T1000 (cell line): ENCODE measurements at places on chromosomes 6 and 20.

DNA sequence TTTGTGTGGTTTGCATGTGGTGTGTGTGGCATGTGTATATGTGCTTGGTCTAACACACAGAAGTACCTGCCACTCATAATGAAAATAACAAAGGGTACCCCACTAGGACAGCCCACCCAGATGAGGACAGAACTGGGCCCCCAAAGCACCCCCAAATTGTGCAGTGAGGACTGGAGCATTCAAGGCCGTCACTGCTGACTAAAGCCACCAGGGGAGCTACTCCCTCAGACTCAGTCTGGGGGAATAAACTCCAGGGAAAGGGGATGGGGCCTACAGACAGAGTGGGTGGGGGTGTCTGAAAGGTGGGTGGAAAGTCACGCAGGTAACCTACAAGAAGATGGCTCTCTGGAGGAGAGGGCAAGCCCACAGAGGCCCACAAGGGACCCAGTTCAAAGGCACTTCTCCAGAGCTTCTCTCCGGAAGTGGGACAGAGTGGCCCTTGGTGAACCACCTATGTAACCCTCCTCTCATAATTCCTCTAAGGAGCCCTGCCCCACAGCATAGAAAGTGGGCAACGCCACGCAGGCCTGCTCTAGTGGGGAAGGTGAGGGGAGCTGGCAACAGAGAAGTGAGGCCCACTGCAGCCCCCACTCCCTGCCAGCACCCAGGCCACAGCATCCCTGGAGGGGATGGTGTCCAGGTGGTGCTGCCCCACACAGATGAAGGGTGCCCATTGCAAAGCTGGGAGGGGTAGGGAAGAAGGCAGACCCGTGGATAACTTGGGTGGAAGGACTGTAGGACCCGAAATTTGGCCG is 122.8 kb upstream of the MAFB start:
- DNase-seq: no peak

GRCh38 chr6:102581378-102582124 is 1188.0 kb downstream of the GRIK2 start:
- no peak for DNase-seq

GRCh38 chr6:138231381-138231886 is 13.1 kb upstream of the PBOV1 start:
- DNase-seq: no peak

GRCh38 chr20:9594284-9594875 is 80.0 kb downstream of the LAMP5 start:
- DNase-seq: no peak

GRCh38 chr6:112443179-112444065 is 96.3 kb downstream of the RFPL4B start:
- DNase-seq: no peak

DNA sequence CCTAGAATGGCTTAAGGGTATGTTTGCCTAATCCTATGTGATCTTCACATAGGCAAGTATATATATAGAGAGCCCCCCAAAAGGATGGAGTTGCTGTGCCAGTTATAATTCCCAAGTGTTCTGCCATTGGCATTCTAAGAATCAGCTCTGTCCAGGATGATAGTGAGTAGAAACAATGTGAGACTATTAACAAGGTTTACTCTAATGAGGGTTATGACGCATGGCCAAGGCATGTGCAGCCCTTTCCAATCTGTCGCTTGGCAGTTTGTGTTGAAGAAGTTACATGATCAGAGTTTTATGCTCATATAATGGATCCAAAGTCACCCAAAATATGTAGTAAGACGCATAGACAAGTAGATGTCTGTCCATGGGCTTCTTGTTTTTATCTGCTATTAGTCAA is 33.6 kb downstream of the VGLL2 start:
- no peak for DNase-seq

DNA sequence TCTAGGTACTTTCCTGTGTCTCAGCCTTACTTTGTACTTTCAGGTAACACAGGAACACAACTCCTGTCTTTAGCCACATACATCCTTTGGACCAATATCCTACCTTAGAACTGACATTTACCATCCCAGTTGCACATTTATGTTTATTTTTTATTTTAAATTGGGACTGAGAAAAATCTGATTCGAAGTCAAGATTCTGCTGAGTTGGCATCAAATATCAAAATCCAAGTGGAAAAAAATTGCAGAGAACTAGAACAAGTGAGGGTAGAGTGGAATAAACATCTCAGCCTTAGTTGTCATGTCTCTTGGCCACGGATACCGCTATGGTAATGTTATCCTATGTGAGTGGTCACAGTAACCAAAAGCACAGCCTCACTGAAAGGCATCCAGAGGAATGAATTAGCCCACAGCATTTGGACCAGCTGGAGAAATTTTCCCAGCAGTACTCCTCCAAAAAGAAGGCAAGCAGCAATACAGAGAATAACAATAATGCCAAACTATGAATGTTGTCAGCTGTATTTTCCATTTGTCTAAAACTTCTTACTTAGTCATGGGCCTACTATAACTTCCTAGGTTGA is 17.6 kb upstream of the EYA4 start:
- no peak for DNase-seq

DNA sequence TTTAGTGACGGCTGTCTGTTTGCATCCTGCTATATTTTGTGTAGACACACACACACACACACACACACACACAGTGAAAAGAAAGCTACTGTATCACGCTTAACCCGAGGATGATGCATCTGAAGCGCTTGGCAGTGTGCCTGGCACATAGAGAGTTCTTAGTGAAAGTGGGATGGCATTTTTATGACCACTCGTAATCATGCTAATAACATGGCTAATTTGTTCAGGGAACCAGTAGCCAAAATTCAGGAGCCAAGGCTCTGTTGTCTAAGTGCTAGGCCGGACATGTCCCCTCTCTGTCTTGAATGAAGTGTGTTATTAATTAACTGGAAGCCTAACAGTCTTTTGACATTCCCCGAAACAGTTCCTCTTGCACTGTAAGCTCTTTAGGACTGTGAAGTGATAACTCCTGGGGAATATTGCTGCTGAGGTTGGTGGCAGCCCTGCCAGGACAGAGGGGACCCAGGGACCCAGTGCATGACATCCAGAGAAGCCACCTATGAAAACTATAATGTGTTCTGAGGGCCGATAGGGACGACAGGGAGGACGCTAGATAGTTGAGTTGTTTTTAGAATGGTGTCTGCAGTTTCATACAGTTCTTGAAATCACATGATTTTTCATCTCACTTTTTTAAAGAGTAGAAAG is 45.0 kb upstream of the IRF4 start:
- no peak for DNase-seq

DNA sequence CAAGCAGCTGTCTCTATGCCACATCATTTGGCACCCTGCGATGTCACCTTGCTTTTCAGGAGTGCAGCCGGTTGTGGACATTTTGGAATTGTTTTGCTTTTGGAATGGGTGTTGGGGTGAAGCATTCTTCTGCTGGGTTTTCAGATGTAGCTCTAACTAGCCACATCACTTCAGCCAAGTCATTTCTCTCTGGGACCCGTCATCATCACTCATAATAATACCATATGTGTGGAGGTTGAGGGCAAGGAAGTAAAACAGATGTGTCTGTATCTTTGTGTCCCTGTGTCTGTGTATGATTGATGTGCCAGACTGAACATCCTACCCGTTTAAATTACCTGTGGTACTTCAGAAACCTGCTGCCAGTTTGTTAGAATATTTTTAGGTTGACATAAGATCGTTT is 49.5 kb upstream of the TULP4 start:
- DNase-seq: no peak

GRCh38 chr6:111061508-111061907 is 25.8 kb upstream of the SLC16A10 start:
- DNase-seq: peak; percentile 12

DNA sequence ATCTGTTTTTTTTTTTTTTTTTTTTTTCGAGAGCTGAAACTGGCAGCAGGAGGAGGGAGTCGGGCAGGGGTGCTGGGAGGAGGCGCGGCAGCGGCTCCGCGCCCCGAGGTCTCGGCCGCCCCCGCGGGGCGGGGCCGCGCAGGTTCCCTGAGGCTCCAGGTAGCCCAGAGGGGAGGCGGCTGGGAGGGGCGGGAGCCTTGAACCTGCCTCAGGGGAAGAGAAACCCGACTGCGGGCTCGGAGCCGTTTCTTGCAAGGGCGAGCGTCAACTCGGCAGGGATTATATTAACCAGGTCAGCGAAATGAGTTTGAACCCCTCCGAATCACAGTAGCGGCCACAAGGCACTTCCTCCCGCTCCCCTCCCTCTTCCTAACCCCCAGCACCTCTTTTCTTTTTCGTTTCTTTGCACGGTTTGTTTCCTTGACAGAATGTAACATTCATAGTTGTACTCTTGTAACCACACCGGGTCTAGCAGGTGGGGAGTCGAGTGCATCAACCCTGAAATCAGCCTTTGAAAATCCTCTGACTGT is 2.0 kb downstream of the MYB start:
- no peak for DNase-seq

DNA sequence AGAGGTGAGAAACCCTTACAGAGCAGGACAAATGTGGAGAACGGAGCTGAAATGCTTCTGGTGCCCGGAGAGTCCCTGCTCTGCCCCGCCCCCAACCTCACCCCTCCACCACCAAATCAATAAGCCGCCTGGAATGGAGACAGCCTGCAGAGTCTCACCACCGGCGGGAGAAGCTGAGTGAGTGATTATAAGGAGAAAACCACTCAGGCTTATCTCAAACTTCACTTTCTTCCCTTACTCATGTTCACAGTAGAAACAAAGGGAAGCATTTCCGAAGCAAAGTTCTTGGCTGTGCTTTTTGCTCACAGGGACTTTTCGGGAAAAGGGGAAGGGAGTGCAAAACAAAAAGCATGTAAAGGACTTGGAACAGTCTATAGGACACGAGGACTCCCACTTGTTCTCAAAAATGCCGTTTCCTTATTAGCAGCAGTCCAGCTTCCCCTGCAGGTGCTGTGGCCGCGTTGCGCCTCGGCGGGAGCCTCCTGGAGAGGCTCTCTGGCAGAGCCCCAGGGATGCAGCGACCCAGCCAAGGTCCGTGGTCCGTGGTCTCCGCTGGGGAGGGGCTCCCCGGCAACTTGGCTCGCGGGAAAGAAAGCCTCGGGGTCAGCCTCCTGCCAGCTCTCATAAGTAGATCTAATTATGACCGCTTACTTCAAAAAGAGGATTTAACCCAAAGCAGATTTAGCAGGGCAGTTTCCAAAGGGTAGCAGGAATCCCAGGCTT is 64.8 kb upstream of the TMEM30A start:
- DNase-seq: no peak

DNA sequence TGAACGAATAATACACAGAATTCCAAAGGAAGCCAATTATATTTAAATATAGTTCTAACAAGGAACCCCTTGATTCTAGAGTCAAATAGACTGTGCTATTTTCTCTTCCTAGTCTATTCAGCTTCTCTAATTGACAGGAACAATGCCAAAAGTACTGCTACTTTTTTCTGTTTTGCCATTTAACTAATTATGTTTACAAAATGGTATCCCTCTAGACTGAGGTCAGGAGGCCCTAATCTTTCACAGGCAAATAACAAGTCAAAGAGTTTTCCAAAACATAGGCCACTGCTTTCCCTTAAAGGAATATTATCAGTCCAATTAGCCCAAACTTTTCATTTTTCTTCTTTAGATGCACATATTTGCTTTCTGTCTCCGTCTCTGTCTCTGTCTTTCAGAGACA is 539.3 kb downstream of the RFPL4B start:
- no peak for DNase-seq

DNA sequence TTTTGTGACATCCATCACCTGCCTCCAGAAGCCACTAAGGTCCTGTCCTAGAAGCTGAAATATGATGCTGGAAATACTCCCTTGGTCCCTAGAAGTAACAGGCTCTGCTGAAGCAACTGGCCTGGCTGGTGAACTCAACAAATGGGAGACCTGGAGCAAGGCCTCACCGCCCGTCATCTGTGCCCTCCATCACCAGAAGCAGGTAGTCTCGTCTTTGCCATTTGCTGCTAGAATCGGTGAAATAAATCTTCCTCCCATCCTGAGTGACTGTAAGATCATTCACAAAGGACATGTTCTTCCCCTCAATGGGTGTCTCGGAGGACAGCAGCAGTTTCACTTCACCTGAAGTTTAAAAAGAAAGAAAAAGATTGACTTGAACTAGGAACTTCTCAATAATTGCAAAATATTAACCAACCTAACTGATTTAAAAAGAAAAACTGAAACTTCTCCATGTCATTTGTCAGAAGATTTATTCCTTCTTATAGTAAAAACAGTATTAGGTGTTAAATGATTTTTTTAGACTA is 21.0 kb downstream of the CST7 start:
- DNase-seq: no peak

DNA sequence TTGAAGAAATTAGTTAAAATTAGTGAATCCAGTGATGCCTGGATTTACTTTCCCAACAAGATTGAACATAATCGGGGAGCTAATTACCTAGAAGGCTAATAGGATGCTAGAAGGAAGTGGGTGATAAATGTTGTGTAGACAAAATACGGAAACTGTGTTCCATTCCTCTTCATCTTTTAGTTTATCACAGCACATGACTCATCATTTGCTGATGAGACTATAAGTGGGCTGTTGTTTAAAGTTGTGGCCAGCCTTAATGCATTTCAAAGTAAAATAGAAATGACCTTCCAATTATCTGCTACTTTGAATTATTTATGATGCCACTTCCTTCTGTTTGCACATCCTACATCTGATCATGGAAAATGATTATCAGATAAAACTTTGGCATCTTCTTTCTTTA is 43.4 kb downstream of the OGFRL1 start:
- DNase-seq: no peak

DNA sequence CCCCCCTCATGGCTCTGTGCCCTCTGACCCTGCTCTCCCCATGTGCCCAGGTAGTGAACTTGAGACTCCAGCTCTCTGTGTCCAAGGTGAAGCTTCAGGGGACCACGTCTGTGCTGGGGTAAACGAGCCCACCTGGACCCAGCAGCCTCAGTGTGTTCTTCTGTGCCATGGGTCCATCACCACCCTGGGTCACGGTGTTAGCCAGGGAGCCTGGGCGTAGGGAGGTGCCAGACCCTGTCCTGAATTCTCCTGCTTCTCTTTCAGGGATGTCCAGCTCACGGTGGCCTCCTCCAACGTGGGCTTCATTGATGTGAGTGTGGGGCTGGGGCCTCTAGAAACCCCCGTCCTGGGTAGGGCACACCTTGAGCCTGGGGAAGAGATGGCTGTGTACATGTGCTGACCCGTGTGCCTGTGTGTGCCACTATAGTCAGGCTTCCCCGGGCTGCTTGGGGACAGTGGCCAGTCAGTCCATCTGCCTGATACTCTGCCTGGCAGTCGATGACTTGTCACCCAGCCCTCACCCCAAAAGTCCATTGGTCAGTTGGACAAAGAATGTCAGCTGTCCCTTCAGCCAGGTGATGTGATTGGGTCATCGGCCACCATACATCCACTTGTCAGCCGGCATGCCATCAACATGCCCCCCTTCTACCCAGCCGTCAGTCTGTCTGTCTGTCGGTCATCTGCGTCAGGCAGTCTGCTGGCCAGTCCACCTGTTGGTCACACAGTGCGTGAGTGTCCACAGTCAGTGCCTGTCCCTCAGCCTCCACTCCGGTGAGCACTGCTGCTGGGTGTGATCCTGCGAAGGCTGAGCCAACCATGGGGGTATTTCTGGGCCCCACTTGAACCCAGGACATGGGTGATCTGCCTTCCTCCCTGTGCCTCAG is 10.9 kb upstream of the BPIFB6 start:
- no peak for DNase-seq
